Stimulated activated CD4-positive, alpha-beta T cell treated with anti-CD3 and anti-CD28 coated beads, Interleukin-1b, Interleukin-23, amount 100 ng/mL, for 4 hours (primary cell): ENCODE measurements at places on chromosomes 6 and 20.

GRCh38 chr6:141401168-141401567, 731.6 kb upstream of the GJE1 start:
- DNase-seq, result no peak

DNA sequence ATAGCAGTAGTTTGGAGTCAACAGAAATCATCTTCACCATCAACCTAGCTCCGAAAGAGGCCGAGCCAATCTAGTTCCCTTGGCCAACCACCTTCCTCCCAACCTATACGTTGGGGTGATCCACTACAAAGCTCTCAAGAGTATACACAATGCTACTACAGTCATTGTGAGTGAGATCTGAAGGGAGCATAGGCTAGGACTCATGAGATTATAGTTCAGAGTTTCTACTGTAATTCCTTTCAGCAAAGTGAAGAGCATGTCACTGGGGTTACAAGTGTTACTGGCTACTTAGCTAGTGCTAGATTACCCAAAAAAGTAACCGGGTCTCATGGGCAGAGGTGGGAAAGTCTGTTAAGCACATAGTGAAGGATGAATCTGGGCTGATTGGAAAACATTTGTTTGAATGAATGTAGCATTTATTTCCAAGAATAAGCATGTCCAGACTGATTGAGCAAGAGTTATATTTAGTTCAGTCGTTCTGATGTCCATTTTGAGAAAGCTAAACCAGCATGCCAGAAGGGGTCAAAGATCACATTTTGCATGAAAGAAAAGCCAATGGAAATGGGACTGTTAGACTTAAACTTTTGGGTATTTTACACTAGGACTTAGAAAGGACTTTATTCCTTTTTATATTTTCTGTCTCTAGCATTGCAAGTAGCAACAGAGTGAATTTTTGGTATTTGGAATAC, 10.5 kb upstream of the ESR1 start:
- DNase-seq, result no peak

DNA sequence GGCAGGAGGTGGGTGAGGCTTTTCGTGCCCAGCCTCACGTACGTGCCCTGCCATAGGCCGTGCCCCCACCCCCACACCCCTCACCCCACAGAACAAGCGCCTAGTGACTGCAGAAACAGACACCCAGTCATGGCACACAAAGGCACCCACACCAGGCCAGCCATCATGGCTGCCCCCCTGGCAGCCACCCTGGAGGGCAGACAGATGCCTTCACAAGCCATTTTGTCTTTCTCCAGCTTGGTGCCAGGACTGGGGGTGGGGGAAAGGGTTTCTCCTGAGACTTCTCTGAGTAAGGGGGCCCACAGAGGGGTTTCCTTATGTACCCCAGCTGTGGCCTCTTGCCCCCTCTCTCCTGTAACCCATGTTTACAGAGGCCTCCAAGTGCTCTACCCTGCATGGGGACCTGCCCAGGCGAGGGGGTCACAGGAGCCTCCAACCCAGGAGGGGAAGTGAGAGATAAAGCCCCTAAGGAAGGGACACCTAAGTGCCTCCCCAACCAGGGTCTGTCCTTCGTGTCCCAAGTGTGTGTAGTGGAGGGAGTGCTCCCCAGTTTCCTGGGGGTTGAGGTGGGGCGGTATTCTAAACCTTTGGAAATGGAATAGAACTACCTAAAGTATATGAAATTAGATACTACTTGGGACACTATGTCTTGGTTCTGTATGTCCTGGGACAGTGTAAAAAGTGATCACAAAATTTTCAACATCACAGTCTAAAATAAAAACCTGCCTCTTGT, 49.9 kb downstream of the MRPL14 start:
- DNase-seq, result no peak

GRCh38 chr20:25256226-25256859, 8.5 kb downstream of the PYGB start:
- DNase-seq, result no peak

GRCh38 chr6:52574709-52575501, 2.0 kb downstream of the TRAM2 start:
- no peak for DNase-seq

GRCh38 chr6:73768558-73768957, 72.6 kb downstream of the CD109 start:
- DNase-seq, result no peak

- no peak for DNase-seq
These were observed 76.3 kb downstream of the PERP start for GRCh38 chr6:138030872-138031271.

DNA sequence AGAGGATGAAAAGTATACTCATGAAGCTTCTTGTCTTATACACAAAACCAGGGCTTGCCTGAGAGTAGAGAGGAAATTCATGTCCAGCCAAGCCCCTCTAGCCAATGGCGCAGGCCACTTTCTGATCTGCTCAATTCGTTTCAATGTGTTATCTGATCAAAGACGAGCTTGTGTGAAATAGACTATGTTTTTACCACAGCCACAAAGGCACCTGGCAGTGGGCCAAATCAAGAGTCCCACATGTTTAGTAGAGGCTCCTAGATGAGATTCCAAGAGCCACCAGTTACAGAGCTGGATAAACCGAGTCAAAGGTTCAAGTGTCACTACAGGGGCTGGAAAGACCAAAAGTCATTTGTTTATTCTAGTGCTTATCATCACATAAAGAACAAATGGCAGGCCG, 34.9 kb downstream of the GPLD1 start:
- DNase-seq, result no peak

- no peak for DNase-seq
These were observed 52.9 kb downstream of the SLC35B3 start for GRCh38 chr6:8382434-8382833.

DNA sequence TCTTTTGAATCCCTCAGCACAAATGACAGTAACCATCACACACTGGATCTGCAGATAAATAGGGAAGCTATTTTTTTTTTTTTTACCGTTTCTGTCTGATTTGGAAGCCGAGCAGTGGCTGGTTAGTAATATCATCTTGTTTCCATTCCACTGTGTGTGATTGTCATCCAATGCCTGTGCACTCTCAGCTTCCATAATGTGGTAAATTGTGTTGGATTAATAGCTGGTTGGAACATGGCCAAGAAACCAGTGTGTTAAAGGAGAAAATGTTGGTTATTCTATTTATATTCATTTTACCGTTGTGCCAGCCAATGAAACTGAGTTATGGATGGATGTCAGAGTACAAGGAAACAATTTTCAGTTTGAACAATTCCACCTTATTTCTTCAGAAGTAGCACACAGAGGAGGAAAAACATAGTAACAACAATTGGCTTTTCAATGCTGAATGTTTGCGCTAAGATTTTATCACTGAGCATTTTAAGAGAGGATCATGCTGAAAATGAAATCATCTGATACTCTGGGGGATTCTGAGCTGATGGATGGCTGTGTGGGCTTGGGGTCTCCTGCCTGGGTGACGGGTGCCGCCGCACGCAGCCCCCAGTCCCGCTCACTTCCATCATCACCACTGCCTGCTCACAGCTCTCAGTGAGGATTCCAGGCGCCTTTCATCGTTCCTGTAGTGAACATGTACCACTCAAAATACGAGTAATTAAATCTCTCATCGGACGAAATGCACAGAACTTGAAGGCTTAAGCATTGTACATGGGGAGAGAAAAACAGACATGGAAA, 40.7 kb upstream of the EXOC2 start:
- no peak for DNase-seq

DNA sequence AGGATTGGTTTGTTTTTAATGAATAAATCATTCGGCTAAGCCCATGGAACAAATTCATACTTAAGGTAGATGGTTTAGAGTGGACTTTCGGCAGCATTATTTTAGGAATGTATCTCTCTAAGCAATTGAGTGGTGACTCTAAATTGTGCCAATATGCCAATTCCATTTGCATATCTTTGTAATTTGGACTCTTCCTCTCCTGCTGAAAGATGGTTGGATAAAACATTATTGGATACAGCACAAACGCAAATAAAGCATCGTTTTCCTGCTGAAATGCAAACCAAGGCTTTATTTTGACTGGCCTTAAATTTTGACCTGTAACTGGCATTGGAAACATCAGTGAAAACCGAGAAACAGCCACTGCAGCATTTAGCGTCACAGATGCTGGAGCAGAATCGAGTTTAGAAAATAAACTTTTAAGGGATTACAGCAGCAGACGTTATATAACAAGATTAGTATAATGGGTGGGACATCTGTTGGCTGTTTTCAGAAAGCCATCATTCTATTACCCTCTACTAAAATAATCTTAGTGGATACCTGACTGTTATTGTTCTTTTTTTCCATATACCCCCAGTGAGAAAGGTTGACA, 726.0 kb downstream of the KIF16B start:
- no peak for DNase-seq

GRCh38 chr6:123810214-123810613, 6.5 kb downstream of the NKAIN2 start:
- no peak for DNase-seq

GRCh38 chr6:140485740-140486449, 1111.4 kb upstream of the CITED2 start:
- no peak for DNase-seq

GRCh38 chr20:944774-945410, 28.8 kb upstream of the ANGPT4 start:
- no peak for DNase-seq

DNA sequence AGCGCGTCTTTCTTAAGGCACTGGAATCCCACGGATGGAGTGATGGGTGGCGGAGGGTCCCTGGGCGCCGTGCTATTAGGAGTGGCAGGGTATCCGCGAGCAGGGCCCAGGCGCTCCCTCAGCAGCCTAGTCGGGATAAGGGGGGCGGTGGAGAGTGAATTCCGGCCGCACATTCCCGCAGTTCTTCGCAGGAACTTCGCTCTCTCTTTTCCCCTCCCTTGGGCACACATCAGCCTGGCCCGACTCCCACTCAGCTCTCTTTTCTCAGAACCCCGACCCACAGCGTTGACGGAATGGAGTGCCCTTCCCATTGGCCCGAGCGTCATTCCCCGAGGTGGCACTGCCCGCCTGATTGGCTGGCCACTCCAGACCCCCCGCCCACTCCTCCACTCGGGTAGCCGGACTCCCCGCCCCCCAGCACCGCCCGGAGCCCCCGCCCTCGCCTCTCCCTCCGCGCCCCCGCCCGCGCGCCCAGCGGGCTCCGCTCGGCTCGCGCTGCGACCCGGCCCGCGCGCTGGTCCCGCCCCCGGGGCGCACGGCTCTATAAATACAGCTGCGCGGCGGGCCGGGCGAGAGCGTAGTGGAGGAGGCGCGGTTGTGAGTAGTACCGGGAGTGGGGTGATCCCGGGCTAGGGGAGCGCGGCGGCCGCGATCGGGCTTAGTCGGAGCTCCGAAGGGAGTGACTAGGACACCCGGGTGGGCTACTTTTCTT, at the start of gene ID4:
TSS of gene ID4 (plus strand) at position 572 of the 712 bp plus-strand sequence. CDS start 385 bp downstream, outside the sequence.
- no peak for DNase-seq

DNA sequence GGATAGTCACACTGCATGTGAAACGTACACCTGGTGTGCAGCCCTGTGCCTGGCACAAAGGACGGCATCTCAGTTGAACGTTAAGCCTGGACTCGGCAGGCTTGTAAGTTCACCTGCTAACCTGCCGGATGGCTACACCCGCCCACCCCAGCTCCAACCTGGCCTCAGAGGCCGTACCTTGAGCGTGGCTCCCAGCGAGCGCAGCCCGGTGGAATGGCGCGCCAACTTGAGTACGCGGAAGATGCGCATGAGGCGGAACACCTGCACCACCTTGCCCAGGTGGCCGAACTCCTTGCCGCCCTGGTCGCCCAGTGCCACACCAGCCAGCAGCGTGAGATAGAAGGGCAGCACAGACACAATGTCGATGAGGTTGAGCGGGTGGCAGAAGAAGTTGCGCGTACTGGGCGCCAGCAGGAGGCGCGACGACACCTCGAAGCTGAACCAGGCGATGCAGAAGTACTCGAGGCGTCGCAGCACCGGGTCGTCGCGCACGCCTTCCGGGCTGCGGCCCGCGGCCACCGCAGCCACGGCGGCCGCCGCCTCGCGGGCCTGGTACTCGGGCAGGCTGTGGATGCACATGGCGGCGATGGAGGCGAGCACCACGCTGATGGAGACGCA, 3.3 kb downstream of the KCNS1 start:
- DNase-seq, result no peak

DNA sequence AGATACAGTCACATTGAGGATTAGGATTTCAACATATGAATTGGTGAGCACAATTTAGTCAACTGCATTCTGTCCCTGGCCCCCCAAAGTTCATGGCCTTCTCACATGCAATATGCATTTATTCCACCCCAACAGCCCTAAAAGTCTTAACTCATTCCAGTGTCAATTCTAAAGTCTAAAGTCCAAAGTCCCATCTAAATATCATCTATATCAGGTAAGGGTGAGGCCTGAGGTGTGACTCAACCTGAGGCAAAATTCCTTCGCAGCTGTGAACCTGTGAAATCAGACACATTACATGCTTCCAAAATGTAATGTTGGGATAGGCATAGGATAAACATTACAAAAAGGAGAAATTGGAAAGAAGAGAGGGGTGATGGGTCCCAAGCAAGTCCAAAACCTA, 27.8 kb downstream of the CLIC5 start:
- DNase-seq, result no peak

DNA sequence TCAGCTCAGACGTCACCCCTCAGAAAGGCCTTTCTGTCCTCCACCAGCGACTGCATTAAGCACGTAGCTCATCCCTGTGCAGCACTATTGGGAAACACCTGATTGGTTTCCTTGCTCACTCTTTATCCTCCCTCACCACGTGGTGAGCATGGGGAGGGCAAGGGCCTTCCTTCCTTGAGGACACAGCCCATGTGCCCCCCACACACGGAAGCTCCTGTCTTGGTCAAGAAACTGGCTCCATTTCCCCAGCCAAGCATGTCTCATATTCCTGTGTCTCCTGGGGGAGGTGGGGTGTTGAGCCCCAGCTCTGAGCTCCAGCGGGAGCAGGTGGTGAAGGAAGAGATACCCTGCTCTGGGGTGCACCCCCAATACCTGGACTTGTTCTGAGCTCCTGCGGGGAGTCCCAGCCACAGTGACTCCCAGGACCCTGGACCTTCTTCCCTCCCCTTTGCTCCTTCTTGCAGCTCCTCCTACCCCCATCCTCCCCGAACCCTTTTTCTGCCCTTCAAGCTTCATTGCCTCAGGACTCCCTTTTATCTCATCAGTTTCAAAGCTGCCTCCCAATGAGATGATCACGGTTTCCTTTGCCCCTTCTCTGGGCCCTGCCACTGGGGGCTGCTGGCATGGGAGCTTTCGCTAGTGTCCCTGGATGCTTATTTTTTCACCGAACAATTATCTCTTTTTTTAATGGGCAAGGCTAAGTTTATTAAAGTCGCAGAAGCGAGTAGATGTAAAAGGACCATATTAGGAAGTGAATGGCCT, 230.1 kb downstream of the TFAP2C start:
- DNase-seq, result no peak

- DNase-seq, result no peak
These were observed 111.1 kb downstream of the COL12A1 start for GRCh38 chr6:75094614-75095200.

DNA sequence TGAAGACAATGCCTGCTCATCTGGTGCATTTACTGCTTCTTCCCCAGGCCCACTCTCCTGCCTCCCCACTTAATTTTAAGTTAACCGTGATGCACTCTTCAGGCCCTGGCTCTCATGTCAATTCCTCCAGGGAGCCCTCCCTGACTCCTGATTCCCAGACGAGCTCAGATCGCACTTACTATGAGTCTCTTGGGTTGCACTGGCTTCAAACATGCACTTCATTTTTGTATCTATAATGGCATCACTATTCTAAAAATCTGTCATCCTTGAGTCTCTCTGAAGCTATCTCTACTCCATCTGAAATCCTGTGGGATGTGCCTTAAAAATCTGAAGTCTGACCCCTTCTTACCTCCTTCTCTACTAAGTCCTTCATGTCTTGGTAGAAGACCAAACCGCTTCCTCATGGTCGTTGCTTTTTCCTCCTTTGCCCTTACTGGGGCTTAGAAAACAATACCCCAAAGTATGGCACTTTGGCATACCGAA, 24.7 kb downstream of the COX4I2 start:
- DNase-seq, result no peak

- no peak for DNase-seq
These were observed 73.5 kb upstream of the PBOV1 start for GRCh38 chr6:138291849-138292181.
